ENCODE measurements at places on chromosomes 11 and 22.

DNA sequence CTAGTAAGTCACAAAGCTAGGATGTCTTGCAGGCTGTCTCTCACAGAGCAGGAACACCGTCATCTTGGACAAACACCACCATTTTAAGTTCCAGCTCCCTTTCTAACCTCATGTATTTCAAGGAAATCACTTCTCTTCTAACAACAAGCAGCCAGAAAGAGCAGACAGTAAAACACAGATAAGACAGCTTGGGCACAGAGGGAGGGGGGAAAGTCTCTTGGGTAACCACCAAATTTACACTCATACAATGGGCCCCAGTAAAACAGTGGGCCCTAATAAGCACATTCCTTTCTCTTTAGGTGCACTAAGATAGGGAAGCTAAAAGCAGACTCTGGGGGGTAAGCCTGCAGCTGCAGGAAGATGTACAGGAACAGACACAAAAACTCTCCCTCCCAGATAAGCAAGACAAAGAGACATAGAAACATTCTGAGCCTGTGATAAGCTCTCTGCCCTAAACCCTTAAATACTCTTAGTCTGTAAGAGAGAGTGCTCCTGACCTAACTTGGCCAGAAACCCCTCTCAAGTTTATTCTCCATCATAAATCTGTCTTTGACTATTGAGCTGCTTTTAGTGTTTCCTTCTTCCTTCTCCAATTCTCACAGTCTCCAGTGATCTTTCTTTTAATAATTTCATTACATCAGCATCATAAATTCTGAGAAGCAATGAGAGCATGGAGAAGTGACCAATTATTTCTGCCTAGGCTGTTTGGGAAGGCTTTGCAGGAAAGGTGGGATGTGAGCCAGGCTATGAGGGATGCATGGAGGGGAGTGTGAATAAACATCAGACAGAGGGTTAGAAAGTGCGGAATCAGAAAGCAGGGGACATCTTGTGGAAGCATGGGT lies 7.4 kb downstream of the OR10D3 start:
- DNase-seq: no peak

- no peak for DNase-seq
Measured at GRCh38 chr11:82978422-82979099, 77.0 kb downstream of the DDIAS start.

- DNase-seq: no peak
Measured at GRCh38 chr11:73931039-73931645, 19.7 kb upstream of the DNAJB13 start.

- no peak for DNase-seq
Measured at GRCh38 chr22:41862160-41862529, 29.2 kb downstream of the SREBF2 start.

- DNase-seq: no peak
Measured at GRCh38 chr11:133598906-133599305, 66.6 kb upstream of the OPCML start.

DNA sequence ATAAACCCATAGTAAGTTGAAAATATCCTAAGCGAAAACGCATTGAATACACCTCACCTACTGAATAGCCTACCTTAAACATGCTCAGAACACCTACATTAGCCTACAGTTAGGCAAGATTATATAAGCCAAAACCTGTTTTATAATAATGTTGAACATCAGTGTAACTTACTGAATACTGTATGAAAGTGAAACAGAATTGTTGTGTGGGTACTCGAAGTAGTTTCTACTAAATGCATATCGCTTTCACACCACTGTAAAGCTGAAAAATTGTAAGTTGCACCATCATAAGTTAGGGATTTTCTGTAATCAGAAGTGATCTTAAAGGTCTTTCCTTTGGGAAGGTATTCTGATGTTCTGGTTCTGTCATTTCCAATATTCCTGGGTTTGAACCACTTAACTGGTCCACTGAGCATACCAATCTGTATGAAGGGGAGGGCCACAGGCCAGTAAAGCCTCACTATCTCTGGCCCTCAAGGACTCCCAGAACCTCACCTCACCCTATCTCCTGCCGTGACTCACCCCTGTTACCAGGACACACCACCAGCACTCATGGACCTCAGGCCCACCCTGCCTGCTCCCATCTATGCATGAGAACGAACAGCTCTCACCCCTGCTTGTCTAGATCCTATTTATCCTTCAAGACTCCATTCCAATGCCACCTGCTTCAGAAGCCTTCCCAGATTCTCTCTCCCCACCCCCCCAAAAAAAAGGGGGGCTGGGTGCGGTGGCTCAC lies 70.0 kb downstream of the NAT10 start:
- DNase-seq: no peak

- no peak for DNase-seq
Measured at GRCh38 chr22:42630901-42631602, 9.3 kb downstream of the ATP5MGL start.

DNA sequence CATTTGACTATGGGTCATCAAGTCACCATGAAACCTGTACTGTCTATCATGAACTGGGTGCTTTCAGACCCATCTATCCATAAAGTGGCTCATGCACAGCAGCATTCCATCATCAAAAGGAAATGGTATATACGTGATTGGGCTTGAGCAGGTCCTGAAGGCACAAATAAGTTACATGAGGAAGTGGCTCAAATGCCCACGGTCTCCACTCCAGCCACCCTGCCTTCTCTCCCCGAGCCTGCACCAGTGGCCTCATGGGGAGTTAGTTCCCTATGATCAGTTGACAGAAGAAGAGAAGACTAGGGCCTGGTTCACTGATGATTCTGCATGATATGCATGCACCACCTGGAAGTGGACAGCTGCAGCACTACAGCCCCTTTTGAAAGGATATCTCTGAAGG lies 312.5 kb downstream of the TENM4 start:
- no peak for DNase-seq

GRCh38 chr11:65503949-65504673 lies 5.3 kb downstream of the MALAT1 start:
- no peak for DNase-seq

- no peak for DNase-seq
Measured at GRCh38 chr11:85115798-85116197, 511.3 kb downstream of the DLG2 start.

DNA sequence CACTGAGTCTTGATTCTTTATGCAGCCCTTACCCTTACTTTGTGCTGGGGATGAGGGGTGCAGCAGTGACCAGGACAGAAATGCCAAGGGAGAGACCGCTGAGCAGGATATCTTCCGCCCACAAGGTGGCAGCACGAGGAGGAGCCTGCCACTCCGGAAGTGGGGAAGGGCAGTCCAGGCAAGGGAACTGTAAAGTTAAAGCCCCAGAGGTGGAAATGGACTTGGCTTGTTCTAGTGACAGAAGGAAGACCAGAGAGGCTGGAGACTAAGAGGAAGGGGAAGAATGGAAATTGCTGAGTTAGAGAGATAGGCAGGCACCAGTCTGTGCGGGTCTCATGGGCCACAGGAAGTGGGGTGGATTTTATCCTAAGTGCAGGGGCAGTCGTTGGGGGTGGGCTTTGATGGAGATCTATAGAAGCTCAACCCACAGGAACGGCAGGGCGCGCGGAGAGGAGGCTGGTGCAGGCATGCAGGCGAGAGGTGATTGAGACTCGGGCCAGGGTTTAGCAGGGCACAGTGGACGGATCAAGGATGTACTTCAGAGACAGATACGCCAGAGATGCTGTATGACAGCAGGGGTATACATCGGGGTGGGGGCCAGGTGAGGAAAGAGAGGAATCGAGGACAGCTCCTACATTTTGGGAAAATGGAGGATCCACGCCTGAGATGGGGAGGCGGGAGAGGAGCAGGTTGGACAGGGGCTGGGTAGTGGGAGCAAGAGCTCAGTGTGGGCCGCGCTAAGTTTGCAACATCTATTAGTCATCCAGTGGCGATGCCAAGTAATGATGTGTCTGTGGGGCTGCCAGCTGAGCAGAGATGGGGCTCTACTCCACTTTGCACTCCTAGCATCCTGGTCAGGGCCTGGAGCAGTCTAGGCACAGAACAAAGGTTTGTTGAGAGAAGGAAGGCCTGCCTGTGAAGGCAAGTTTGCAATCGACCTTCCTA lies 3.3 kb upstream of the GRK2 start:
- peak; percentile 72 for DNase-seq

- DNase-seq: no peak
Measured at GRCh38 chr11:7749456-7749855, 43.2 kb upstream of the OVCH2 start.

DNA sequence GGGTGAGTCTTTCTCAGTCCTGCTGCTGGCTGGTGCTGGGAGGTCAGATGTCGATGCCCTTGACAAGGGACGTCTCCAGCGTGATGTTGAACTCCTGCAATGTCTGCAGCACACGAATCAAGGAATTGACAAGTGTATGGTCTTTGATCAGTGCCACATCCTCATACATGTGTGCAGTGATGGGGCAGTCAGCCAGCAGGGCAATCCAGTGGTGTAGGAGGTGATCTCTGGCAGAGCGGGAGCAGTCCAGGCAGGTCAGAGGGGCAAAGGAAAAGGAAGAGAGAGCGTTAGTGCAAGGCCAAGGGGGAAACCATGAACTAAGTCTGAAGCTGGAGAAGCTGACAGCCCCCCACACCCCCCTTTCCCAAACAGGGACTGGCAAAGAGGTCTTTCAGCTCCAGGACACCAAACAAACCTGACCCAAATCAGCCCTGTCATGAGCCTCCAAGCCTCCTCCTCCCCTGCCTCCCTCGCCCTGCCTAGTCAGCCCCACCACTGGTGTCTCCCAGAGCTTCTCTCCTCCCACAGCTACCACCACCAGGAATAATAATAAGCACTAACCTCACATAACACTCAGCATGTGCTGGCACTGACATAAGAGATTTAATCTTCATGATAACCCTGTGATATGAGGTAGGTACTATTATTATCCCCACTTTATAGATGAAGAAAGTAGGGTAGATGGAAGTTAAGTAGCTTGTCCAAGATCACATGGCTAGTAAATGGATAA lies 48.4 kb upstream of the SCUBE2 start:
- no peak for DNase-seq

GRCh38 chr11:14642873-14643696 lies 519 bp upstream of the PDE3B start:
- no peak for DNase-seq

DNA sequence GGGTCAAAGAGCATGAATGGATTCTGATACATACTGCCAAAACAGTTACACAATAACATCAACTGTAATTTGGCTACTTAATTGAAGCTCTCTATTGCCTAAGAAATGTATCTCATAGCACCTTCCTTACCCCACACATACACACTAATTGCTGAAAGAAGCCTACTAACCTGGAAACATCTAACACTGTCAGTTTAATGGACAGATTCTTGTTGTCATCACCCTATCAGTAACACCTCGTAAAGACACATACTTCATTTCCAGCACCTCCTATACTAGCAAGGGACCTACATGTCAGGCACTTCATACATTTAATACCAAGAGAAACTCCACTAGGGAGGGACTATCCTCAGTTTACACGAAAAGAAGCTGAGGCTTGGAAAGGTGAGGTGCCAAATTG lies 9.9 kb downstream of the NAP1L4 start:
- no peak for DNase-seq

DNA sequence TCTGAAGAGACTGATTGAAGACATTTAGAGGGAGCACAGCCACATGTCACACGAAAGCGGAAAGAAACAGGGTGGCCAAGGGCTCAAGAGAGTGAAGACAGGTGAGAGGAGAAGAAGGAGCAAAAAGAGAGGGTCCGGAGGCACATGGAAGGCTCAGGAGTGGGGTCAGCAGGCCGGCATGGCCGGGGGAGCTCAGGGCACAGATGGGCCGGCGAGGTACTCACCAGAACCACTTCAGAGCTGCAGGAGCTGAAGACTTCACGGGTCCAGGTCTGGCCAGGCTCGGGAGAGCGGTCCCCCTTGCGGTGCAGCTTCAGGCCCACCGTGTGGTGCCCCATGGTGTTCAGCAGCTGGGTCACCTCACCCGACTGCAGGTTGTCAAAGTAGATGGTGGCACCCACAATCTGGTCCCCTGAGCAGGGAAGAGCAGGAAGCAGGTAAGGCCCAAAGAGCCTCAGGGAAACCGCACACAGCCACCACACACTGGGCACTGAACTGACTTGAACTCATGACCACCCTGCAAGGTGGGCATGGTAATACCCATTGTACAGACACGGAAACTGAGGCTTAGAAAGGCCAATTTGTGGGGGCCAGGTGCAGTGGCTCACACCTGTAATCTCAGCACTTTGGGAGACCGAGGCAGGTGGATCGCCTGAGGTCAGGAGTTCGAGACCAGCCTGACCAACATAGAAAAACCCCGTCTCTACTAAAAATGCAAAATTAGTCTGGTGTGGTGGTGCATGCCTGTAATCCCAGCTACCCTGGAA lies 11.6 kb downstream of the AHNAK start:
- no peak for DNase-seq

All from stimulated activated CD8-positive, alpha-beta memory T cell treated with anti-CD3 and anti-CD28 coated beads, Interleukin-2, amount 100 ng/mL, for 48 hours (primary cell).